ENCODE measurements at places on chromosomes 11 and 22. TPM values are rescaled to one million over a fixed set of nuclear protein-coding genes. Genes with fewer than 3 reads are reported as not detected.

Gene BRSK2
- total RNA-seq: 0.37 TPM

Gene TPBGL
- 0.28 TPM for total RNA-seq

Gene SCUBE2
- total RNA-seq: not detected

Gene APOA5
- total RNA-seq: not detected

Gene CTSF
- 14.2 TPM for total RNA-seq

All from activated naive CD8-positive, alpha-beta T cell treated with anti-CD3 and anti-CD28 coated beads, Interleukin-2, amount 10 ng/mL, durations not matched to agents 7 days and 5 days (primary cell).